Stimulated activated CD4-positive, alpha-beta T cell treated with anti-CD3 and anti-CD28 coated beads, Interleukin-15, amount 100 ng/mL, for 1 hour (primary cell): ENCODE measurements at places on chromosomes 7 and 10.

- DNase-seq = no peak
Measured at GRCh38 chr10:76440426-76440825, 1009.0 kb downstream of the LRMDA start.

- no peak for DNase-seq
Measured at GRCh38 chr10:33252324-33252723, 82.1 kb downstream of the NRP1 start.

DNA sequence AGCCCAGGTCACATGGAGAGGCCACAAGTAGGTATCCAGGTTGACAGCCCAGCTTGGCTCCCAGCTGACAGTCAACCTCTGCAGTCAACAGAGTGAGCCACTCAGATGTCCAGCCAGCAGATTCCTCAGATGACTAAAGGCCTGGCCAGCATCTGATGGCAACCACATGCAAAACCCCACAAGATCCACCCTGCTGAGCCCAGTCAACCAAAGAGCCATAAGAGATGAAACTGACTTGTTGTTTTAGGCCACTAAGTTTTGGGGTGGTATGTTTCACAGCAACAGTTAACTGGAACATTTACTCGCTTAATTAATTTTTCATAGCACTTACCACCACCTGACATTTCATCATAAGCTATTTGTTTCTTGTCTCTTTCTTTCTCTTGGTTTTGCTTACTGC lies 107.3 kb upstream of the KDM7A start:
- DNase-seq = no peak

- no peak for DNase-seq
Measured at GRCh38 chr10:3071405-3072198, 4.3 kb downstream of the PFKP start.

DNA sequence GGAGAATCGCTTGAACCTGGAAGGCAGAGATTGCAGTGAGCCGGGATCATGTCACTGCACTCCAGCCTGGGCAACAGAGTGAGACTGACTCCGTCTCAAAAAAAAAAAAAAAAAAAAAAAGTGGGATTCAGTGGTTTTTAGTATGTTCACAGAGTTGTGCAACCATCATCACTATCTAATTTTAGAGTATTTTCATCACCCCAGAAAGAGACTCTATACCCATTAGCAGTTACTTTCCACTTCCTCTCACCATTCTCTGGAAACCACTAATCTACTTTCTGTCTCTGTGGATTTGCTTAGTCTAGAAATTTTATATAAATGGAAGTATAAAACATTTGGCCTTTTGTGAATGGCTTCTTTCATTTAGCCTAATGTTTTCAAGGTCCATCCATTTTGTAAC lies 113.4 kb downstream of the ST7 start:
- DNase-seq = no peak

- no peak for DNase-seq
Measured at GRCh38 chr7:12705878-12706277, 18.4 kb downstream of the ARL4A start.

GRCh38 chr7:73974101-73974947 lies 53.6 kb upstream of the ELN start:
- DNase-seq = no peak

DNA sequence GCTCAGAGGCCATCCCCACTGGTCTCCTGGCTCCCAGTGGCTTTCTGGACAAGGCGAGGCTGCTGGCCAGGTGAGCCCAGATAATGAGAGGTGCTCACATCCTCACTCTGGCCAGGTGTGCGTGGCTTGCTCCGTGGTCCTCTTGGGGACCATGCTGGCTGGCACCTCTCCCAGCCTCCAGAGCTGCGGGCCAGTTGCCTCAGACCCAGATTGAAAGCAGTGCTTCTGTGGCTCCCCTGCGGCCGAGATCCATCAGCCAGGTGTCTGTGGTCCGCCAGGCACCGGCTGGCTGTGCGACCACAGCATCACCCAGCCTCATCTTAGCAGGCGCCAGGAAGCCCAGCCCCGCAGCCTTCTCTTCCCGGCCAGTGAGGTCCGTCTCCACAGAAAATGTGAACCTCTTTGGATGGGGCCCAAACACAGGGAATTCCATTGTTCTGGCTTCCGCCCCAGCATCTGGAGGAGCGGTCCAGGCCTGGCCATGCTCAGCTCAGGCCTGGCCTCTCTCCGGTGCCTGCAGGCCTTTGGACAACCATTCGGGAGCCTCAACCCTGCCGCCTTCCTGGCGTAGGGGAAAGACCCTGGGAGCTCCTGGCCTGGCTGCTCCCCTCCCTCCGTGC lies 5.2 kb upstream of the TTYH3 start:
- no peak for DNase-seq

DNA sequence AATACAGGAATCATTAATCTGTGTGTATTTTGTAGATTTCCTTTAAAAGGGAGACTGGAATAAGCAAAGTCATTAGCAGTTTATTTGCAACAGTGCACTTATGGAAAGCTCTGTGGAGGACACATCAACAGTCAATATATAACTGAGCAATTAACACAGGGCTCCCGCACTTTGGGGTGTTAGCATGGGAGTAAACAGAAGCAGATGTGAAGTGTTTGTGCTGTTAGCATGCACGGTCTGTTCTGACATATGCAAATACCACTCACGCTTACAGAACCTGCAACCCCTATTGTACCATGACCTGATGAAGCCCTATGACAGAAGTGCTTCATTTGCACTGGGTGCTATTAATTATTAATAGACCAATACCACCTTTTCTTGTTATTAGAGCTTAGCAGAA lies 118.9 kb downstream of the PPP1R3A start:
- no peak for DNase-seq

- no peak for DNase-seq
Measured at GRCh38 chr10:17354781-17355180, 99.6 kb downstream of the ST8SIA6 start.

DNA sequence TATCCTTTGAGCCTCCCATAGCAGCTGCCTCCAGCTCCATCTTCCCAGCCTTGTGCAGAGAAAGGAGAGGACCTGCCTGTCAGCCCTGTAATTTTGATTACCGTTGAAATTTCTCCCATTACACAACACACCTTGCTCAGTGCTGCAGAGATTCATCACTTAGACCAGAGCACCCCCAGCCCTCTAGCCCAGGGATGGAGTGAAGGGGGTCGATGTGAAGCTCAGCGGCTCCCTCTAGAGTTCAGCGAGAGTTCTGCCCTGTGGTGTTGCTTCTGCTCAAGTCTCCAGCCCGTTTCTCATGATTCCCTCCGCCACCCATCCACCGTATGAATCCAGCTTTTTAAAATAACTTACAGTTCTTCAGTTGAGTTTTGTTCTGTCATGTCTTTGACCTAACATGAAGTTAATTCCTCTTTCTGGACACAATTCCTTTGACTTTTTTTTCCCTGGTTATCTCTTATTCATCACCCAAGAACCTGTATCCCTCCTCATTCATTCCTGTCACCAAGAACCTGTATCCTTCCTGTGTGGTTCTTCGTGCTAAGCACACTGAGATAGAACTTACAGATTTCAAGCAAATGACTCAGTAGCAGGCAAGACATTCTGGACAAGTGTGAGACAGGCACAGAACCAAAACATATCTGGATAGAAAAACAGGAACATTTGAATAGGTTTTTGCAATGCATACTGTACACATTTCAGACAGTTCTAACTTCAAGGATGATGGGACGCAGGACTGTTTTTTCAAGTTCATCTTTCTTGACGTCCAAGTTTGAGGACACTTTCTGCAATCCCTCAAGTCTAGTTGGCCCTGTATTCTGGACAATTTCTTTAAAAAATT lies 35.0 kb upstream of the ZNF32 start:
- DNase-seq = no peak

DNA sequence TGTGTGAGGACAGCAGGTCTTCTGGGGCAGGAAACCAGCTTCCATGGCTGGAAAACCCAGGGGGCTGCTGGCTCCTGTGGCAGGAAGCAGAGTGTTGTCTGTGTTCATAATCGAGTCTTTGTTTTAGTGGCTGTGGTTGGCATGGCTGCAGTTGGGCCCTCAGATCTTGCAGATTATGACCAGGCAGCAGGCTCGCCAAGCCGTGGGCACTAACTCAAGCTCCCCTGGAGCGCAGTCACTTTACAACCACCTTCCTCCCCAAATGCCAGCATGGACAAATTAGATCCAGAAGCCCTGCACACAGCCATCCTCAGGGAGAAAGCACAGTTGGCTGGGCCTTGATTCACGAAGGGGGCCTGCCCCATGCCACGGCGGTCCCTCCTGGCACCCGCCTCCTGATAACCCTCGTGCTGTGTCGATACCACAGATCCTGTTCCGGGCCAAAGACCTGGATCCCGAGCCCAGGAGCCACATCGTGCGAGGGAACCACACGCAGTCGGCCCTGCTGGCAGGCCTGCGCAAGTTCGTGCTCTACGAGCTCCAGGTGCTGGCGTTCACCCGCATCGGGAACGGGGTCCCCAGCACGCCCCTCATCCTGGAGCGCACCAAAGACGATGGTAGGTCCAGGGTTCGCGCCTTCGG lies 552.5 kb upstream of the FOXK1 start:
- DNase-seq = no peak

DNA sequence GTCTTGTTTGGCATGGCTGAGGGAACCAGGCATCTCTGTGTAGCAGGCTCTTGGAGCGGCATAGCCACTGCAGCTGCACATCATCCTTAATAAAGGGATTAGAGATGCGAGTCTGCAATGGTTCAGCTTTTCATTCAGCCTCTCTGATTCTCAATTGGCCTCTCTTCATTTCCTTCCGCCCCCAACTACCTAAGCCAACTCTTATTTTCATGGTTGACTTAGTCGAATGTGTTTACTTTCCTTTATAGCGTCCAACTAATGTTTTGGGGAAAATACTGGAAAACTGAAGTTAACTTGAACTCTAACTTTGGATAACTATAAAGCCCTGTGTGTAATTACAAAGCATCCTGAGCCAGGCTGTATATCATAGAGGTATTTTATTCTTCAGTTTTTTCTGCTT lies 202.2 kb upstream of the KIAA1217 start:
- DNase-seq = no peak

DNA sequence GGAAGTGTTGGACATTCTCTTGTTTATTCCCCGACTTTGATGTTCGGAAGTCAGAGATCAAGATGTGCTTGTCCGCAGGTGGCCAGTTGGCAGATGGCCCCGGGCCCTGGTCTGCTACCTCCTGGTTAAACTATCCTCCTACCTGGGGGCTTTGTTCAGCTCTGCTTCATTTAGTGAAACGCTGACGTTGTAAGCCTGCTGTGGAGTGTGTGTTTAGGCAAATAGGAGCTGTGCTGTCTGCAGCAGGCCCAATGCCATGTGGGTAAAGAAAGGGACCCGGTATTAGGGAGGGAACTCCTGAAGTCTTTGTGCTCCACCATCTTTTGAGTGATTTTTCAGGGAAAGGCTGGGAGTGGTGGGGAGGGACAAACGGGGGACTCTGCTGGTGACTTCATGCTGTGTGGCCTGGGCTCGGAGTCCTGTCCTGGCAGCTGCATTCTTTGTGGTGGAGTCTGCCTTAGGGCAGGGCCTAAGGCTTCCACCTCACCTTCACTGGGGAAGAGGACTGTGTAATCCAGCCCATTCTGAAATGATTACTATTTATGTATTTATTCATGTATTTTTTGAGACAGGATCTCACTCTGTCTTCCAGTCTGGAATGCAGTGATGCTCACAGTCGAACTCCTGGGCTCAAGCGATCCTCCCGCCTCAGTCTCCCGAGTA lies 171.1 kb upstream of the KLF6 start:
- DNase-seq = no peak

GRCh38 chr7:157404845-157405481 lies 68.2 kb downstream of the DNAJB6 start:
- DNase-seq = no peak

- no peak for DNase-seq
Measured at GRCh38 chr7:79730971-79731370, 277.5 kb upstream of the MAGI2 start.

GRCh38 chr10:34824870-34825269 lies 9.8 kb upstream of the PARD3 start:
- no peak for DNase-seq

- DNase-seq = no peak
Measured at GRCh38 chr10:77637532-77638320, at the start of gene KCNMA1. KCNMA1 (minus strand) TSS chr10:77637808.

DNA sequence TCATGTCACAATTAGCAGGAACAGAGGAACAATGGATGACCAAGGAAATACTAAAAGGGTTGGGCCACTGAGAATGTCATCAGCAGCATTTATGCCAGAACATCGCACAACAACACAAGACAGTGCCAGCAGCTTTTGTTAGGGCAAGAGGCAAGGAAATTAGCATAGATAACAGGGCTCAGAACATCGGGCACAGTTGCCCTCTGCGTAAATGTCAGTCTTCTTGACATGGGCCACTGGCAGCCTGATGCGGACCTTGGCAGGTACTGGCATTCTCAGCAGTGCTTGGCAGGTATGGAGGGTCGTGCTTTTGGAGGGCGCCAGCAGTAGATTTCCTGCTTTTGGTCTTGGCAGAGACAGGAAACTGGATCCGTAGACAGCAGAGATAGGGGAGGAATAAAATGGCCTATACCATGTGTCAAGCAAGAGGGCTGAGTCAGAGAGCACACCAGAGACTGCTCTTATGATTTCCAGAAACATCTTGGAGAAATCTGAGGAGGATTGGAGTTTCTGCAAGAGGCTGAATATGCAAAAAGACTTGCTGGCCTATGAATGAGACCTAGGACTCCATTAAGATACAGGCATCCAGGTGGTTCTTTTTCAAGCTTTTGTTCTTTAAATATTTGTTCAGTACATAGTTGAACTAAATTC lies 371.5 kb upstream of the MTPN start:
- DNase-seq = no peak

DNA sequence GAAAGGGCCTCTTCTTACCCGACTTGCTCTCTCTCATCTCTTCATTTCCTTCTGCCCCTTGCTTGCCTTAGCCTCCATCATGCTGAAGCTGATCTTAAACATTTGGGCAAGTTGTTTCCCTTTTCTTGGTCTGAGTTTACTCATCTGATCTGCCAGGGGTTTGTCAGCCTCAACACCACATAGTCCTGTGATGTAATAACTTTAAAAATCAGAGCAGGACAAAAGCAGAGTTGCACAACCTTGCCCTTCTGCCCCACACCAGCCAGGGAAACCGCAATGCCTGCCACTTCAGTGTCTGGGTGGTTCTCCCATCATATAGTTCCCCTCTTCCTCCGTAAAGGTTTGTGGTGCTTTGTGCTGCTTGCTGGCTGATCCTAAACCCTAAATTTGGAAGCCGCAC lies 9.9 kb upstream of the LIPM start:
- no peak for DNase-seq

- DNase-seq = no peak
Measured at GRCh38 chr10:9545073-9545472, 1472.6 kb upstream of the CELF2 start.

DNA sequence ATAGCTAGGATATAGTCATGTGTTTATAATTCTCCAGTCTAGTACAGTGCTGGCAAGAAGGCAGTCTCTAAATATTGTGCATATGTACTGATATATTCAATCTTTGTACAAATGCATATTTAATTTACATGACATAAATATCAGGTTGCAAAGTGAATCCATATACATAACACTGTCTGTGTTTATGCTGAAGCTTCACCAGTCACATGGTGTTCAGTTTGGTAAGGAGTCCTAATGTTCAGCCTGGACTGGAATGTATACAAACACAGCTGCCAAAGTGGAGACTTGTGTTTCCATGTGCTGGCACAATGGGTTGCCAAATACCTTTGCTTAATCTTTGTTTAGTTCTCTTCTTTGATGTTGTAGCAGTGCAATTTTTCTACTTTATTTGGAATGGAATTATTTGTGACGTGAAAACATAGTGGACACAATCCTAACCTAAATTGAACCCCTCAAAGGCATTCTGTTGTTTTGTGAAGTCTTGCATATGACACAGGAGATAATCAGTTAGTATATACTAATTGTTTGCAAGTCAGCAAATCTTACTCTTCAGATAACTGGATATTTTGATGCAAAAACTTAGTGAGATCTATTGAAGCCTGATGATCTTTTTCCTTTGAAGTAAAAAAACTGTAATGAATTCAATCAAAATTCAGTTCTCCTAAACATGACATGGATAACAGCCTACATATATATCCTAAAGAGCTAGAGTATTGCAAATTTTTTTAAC lies 17.3 kb upstream of the ARL4A start:
- DNase-seq = no peak
